ENCODE measurements at places on chromosomes 16 and 17. TPM values are rescaled to one million over a fixed set of nuclear protein-coding genes. Genes with fewer than 3 reads are reported as not detected.

GRCh38 chr16:71943887-71944286, 48.6 kb downstream of the IST1 start:
- no peak for DNase-seq

GRCh38 chr16:87765473-87765775, 362 bp downstream of the KLHDC4 start:
- DNase-seq: no peak

GRCh38 chr16:48003206-48003907, 152.4 kb downstream of the ABCC12 start:
- peak; percentile 92 for DNase-seq

Gene KRT24
- not detected for polyA plus RNA-seq

- DNase-seq: no peak
These were observed 2.5 kb downstream of the MAF start for GRCh38 chr16:79598063-79598347.

DNA sequence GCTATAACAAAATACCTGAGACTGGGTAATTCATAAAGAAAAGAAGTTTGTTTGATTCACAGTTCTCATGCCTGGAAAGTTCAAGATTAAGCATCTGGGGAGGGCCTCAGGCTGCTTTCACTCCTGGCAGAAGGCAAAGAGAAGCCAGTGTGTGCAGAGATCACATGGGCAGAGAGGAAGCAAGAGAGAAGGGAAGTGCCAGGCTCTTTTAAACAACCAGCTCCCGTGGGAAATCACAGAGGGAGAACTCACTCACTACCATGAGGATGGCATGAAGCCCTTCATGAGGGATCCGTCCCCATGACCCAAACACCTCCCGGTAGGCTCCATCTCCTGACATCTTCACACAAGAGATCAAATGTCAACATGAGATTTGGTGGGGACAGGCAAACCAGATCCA, 501.6 kb downstream of the MAF start:
- DNase-seq: no peak

DNA sequence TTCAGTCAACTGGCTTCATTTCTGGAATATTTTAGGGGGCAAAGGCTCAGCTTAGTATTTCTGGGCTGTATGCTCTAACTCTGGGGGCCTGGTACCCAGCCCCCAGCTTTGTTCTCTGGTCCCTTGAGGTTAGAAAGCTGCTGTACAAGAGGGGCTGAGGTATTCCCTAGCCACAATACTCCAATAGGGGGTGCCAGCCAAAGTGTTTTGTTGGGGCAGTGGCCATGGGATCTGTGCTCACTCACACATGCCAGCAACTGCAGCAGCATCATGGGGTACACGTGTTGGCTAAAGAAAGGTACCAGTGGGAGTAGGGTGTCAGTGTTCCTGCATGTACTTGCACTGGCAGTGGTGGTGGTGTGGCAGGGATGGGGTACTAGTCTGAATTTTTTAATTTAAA, 257.3 kb downstream of the CA10 start:
- DNase-seq: no peak

Gene ADAD2
- not detected for polyA plus RNA-seq

GRCh38 chr17:48544349-48545021, 424 bp downstream of the HOXB2 start:
- DNase-seq: no peak

- no peak for DNase-seq
These were observed 32.0 kb upstream of the ABCA5 start for GRCh38 chr17:69358688-69359596.

DNA sequence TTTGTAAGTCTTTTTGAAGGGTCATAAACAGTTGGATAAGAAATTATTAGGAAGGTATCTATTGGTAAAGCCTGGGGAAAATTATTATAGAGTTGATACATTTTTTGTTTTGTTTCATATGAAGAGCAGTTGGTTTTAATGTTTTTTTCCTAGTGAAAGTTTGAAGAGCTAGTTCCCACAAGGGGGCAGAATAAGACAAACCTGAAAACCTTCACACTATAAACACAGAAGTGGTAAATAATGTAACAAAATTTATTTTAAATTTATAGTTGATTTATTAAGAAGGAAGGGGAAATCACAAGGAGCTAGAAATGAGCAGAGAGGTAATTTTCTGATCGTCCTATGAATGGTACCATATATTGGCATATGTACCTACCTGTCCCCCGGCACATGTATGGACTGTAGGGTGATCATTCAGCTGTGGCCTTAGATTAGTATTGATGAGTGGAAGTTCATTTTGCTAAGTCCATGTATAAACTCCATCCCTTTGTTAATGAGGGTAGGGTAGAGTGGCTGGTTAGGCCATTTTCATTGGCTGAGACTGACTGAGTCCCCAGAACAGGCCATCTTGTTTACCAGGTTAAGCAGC, 116.3 kb downstream of the TANC2 start:
- DNase-seq: no peak

- DNase-seq: no peak
These were observed 150.2 kb downstream of the TANC2 start for GRCh38 chr17:63116228-63116627.

Gene HS3ST2
- polyA plus RNA-seq: 36.2 TPM

DNA sequence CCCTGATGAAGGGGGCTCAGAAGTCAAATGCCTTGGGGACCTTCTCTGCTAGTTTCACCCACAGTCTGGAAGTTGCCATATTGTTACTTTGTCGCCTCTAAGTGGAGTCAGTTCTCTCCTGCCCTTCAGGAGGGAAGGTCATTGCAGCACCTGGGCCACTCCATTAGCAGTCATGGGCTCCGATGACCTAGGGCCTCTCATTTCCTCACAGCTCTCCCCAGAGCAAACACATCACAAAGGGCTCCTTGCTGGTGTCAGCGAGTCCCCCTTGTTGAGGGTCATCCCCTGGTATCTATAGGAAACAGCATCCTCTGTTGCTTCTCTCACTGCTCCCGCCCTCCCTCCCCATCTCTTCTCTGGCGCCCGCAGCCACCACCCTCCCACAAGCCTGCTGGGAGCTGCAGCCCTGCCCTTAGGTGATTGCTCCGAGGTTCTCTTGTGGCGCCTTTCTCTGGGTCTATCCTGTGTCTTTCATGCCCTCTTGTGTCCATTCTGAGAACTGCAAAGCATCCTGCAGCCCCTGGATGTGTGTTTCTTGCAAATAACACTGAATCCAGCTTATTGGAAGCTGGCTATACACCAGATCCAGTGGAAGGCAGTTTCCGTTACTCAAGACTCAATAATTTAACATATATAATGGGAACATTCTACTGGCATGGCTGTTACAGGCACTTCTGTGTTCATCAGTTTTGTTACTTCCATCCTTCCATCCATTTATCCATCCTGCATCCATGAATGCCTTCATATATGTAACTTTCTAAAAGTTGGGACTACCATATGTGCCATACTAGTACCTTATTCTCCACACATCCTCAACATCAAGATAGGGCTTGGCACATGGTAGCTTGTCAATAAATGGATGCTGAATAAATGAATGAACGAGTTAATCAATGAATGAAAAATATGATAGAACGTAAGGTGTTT, 21.2 kb downstream of the PDILT start:
- DNase-seq: peak; percentile 42

DNA sequence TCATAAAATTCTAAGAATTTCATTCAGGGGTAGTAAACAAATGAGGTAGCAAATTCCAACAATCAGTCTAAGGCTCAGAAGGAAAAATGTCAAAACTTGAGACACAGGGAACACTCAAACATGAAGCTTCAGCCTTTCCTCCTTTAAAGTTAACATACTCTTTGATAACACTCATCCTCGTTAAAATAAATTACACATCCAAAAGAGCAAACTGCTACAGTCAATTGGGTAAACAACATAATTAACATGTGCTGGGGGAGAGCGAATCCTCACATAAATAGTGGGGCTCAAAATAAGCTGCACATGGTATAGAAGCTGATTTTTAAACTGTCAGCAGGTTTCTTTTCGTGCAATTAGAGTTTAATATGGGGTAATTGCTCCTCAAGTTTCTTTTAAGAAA, 12.9 kb downstream of the GRB2 start:
- DNase-seq: no peak

Gene GRIN2C
- polyA plus RNA-seq: not detected

DNA sequence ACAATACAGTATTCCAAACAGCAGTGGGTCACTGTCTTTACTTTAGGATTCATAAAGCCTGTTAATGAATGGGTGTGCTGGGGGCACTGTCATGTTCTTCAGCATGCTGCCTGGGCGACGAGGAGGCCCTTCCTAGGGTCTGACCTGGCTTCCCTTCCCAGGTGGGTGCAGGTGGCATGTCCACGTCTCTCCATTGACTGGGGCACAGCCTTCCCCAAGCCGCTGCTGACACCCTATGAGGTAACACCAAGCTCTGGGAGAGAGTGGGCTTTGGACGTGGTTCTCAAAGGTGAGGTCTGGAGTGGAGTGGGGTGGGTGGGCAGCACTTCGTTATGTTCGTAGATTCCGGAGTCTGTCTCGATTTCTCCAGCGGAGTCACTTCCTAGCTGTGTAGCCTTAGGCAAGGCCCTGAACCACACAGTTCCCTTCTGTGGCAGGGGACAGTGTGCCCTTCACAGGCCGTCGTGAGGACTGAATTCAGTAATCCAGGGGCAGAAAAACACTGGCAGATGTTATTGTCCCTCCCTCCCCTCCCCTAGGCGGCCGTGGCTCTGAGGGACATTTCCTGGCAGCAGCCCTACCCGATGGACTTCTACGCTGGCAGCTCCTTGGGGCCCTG, 771 bp upstream of the OVCA2 start:
- no peak for DNase-seq

- DNase-seq: peak; percentile 33
These were observed 5.8 kb downstream of the DHX38 start for GRCh38 chr16:72099377-72099818.

GRCh38 chr16:23137818-23138217, 11.4 kb downstream of the USP31 start:
- DNase-seq: no peak

- DNase-seq: no peak
These were observed 2.3 kb downstream of the ANKFY1 start for GRCh38 chr17:4261452-4261851.

- peak; percentile 87 for DNase-seq
These were observed 377.0 kb upstream of the TNRC6C start for GRCh38 chr17:77581480-77581879.

GRCh38 chr17:62572888-62573401, 54.5 kb upstream of the MRC2 start:
- DNase-seq: no peak

Gene CD300LF
- not detected for polyA plus RNA-seq

Gene KRTAP2-2
- not detected for polyA plus RNA-seq

Gene SBK1
- polyA plus RNA-seq: 0.14 TPM

Data from foreskin keratinocyte (primary cell).